GM19239 (cell line): ENCODE measurements at places on chromosomes 3 and 15.

DNA sequence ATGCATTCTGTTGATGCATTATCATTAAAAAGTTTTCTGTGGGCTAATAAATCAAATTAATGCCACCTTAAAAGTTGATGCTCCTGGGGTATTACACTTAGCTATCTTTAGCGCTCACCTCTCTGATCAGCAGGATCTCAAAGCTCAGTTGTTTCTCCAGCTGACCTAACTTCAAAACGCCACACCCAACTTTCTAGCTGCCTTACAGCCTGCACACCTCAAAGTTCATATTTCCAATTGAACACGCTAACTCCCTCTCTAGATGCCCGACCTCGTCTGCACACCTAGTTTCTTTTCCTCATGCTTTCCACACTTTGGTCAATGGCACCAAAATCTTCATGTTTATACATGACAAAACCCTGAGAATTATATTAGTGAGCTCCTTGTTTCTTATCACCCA, 98.2 kb upstream of the AGTR1 start:
- DNase-seq = no peak

DNA sequence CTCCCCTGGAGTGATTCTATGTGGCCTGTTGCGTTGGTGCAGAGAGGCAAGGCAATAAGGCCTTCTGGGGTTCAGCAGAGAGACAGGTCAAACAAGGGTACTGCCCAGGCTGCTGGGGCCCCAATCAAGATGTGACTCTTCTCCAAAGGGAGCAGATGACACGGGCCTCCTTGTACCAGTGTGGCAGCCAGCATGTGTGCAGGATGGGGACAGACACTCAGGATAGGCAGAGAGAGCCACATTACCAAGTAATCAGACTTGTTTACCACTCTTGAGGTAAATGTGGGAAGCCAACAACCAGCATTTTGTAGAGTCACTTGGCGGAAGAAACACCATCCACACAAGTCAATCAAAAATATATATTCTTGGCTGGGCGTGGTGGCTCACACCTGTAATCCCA, 95.3 kb upstream of the DLG1 start:
- DNase-seq = no peak

- no peak for DNase-seq
Observed at GRCh38 chr3:51677358-51677757, 6.3 kb downstream of the TEX264 start.

DNA sequence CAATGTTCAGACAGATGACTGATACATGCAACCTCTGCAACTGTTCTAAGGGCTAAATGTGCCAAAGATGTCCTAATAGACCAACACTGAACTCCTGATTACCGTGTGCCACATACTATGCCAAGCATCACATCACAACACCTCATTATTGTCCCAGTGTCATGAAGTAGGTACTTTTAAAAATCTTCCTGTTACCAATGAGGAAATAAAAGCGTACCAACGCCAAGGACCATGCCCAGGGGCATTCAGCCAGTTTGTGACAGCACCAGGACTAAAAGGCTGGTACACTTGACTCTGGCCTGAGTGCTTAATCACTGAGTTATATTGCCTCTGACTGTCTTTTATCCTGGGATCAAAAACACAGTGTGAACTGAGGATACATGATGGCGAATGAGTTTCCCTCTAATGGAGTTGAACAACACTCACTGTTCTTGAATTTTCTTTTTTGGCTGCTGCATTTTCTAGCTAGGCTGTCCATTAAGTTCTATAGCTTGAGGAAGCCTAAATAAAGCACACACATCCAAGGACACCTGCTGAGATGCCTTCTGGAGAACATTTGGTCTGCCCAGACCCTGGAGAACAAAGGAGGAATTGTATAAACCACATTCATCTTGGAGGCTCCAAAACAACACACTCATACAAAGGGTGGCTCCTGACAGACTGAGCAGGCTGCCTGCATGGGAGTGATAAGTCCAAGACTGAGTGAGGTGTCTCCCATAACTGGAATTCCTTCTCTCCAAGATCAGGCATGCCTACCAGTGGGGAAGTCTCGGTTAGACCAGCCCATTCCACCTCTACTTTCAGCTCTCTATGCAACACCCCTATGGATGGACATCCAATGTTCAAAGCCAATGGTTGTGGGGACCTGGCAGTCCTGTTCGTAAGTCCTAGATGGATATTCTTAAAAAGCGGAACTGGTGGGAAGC, 126.7 kb upstream of the PRICKLE2 start:
- no peak for DNase-seq

GRCh38 chr3:42123012-42123581, 31.9 kb downstream of the TRAK1 start:
- DNase-seq = no peak

GRCh38 chr3:32502946-32503286, 264 bp upstream of the CMTM6 start:
- no peak for DNase-seq

- no peak for DNase-seq
Observed at GRCh38 chr3:126811530-126811929, 107.5 kb downstream of the CHCHD6 start.

- DNase-seq = no peak
Observed at GRCh38 chr3:117977504-117978228, 1057.0 kb downstream of the IGSF11 start.

DNA sequence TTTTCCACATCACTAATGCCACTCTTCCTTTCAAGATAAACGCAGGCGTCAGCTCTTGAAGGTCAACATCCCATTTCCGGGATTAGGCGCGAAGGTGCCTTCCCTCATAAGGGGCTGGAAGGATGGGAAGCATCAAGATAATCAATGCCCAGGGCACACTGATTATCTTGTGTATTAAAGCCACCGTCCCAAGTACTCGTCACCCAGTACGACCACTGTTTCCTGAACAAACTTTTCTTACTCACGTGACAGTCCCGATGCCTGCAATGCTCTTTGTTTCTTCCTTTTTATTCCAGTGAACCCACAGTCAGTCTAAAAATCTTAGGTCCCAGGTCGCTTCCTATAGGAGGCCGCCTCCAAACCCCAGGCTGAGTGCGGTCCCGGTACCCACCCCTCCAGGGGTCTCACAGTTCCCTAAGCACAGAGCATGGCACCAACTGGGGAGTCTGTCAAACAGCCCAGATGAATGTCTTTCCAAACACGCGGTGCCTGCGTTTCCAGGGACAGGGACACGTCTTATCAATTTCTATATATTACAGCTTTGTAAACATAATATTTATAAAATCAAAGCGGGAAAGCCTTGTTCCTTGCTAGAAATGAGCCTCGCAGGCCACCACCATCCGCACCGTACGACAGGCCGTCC, 589 bp downstream of the ANAPC13 start:
- no peak for DNase-seq

DNA sequence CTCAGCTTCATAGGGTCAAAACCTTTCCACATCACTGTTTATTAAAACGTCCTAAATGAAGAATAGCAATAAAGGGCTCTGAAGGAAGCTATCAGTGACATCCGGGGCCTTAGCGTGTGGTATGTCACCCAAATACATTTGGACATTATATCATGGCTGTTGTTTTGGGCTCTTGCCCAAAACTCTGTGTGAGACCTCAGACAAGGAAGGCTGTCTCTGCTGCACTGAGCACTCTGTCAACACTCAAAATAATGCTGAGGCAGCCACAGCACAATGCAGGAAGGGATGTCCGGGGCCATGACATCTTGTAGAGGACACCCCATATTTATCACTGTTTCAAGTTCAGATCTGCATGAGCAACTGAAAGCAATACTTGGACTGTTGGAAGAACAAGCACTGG, 293.8 kb upstream of the WNT5A start:
- no peak for DNase-seq

DNA sequence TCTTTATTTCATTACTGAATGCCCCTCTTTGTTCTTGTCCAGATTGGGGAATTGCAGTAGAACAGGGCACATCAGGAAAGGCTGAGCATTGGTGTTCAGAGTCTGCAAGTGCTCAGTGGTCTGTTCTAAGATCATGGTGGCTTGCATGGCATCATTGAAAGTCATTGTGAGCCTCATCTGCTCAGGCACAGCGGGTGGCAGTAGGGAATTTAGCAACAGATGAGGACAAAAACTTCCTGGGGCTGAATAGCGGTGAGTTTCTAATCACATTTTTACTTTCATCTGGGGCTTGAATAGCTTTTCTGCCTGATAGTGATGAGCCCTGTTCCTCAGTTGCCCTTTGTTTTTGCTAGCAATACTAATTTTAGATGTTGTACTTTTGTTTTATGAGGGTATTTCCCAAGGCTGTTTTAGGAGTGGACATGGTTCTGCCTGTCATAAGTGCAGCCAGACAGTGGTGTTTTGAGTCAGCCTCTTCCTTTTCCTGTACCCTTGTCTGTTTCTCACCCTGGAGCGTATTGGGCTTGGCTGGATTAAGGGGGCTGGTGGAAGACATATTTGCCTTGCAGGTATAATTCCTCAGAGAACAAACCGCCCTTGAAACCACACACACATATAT, 127.2 kb upstream of the IL12A start:
- no peak for DNase-seq

- no peak for DNase-seq
Observed at GRCh38 chr3:149307435-149307783, 26.0 kb downstream of the TM4SF18 start.

- DNase-seq = no peak
Observed at GRCh38 chr3:73525591-73525990, 99.2 kb downstream of the PDZRN3 start.

DNA sequence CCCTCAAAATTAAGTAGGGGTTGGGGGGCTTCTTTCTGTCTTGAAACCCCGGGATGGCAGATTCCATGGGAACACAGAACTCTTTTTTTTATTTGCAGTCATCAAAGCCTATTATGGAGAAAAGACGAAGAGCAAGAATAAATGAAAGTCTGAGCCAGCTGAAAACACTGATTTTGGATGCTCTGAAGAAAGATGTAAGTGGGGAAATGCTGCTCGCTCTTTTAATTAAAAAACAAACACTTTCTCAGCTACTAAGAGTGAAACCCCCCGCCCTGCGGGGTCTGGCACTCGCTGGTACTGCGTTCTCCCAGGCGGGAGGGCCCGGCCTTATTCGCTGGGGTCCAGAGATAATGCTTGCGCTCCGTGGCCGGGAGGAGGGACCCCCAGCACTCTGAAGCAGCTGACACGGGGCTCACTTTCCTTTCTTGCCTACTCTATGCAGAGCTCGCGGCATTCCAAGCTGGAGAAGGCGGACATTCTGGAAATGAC, 615 bp downstream of the HES1 start:
- DNase-seq = no peak

GRCh38 chr3:138845771-138846173, 11.0 kb upstream of the PIK3CB start:
- no peak for DNase-seq

GRCh38 chr3:171996178-171996817, 43.1 kb upstream of the FNDC3B start:
- no peak for DNase-seq

DNA sequence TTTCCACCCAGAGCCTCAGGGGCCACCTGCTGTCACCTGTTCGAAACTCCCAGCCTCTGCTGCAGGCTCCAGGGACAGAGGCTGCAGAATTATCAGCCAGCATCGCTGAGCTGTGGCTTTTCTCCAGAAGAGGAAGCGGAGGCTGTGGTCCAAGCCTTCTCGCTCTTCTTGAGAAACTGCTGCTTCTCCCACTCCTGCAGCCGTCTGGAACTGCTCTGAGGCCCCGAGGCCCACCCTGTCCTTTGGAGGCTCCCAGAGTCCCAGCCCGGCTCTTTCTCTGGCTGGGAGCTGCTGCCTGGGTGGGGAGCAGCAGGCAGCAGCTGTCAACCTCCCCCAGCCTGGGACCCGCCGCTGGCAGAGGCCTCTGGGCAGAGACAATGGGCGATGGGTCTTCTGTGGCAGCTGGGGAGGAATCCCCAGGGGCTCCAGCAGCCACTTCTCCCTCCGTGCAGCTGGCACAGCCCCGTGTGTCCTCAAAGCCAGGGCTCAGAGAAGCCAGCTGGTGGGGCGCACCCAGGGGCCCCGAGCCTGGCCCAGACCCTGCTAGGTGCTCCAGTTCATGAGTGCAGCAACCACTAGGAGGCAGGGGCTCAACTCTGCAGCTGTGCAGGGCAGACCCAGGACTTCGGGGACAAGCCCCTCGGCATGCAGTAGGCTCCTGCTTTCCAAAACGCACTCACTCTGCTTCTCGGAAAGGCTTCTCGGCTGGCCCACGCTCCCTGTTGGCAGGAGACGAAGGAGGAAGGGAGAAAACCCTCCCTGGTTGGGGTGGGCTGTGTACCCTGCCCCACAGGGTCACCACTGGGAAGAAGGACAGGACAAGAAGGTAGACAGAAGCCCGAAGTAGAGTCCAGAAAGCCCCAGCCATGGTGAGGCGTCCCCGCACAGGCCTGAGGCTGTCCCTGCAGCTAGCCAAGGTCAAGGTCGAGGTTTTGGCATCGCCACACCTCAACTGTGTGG, 49.9 kb upstream of the FURIN start:
- no peak for DNase-seq

GRCh38 chr15:55796321-55796965, 53.5 kb upstream of the PRTG start:
- no peak for DNase-seq

GRCh38 chr3:1288805-1289494, 196.1 kb downstream of the CNTN6 start:
- no peak for DNase-seq

DNA sequence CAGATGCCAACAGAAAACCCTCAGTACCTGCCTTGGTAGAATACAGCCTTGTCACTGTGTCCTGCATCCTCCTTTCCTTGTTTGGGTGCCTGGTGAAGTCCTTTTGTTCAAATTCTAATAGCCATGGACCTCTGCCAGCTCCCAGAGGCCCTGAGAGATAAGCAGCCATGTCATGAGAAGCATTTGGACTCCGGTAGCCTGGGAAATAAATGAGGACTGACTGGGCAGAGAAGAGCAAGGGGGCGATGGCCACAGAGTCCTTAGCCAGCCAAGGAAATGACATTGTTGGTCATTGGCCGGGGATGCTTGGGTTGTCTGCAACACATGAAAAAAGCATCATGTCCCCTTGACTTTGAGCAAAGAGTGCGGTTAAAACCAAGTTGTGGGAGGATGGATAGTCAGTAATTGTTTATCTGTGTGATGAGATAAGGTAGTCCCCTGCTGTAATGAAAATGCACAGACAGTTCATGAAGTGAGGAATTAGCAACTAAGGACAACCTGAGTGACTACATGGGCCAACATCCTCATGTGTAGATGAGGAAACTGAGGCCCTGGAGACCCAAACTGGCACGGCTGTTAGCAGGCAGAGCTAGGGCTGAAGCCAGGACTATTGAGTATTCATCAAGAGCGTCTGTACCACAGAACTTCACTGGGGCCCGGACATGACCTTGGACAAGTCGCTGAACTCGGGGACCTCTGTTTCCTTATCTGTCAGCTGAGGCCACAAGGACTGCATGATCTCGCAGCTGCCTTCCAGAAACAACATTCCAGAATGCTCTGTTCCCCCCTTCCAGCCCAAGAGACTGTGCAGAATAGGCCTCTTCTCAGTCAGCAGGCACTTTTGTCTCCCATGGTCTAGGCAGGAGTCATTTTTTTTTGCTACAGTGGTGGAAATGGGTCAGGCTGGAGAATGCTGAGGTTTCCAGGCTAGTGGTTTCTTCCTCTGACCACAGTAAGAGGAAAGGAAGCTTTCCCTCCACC, 90.5 kb upstream of the CTDSPL start:
- no peak for DNase-seq

DNA sequence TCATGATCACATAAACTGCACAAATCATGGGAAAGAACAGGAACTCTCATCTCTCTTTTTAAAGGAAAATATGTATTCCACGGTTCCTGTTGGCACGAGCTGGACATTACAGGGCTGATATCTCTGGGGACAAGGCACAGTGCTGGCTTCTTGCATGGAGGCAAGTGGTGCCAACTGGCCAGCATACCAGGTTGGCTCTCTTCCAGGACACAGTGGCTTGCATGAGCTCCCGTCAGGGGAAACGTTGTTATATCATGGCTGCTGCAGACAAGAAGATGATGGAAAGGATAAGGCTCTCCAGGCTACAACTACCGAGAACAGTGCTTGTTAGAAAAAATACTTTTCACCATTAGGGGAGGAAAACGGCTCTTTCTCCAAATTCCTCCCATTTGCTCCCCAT, 283.9 kb downstream of the RORA start:
- no peak for DNase-seq
